ENCODE measurements at places on chromosomes 7 and 10.

- DNase-seq: no peak
Measured at GRCh38 chr10:104809288-104810090, 168.4 kb downstream of the SORCS3 start.

DNA sequence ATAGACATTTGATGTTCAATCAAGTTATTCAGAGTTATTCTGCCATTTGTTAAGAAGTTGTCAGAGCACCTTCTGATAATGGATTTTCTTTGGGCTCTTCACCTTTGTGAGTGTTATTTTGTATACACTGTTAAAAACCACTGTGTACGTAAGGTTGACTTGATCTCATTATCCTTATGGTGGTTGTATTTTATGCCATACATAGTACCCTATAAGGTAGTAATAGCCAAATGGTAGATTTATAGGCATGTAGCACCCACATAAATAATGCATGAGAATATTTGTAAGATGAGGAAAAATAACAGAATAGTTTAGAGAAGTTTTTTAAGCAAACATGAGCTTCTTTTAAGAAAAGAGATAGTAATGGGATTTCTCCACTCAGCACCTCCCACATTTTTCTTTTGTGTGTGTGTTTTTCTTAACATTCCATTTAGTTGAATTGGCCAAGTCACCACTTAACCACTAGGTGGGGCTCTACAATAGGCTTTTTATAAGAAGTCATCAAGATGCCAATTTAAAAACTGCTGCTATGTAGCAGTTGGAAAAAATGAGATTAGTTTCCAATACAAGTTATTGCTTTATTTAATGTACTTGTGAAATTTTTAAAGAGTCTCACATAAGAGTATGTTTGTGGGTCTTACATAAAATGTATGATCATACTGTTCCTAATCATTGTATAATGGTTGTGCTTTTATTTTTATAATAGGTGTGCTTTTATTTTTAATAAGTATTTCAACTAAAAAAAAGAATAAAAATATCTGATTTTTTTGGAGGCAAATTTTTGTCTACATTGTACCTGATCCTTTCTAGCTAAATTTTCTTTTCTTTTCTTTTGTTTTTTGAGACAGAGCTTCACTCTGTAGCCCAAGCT lies 41.1 kb upstream of the STMP1 start:
- DNase-seq: peak; percentile 50

- no peak for DNase-seq
Measured at GRCh38 chr10:110867807-110868465, 3.8 kb upstream of the PDCD4 start.

DNA sequence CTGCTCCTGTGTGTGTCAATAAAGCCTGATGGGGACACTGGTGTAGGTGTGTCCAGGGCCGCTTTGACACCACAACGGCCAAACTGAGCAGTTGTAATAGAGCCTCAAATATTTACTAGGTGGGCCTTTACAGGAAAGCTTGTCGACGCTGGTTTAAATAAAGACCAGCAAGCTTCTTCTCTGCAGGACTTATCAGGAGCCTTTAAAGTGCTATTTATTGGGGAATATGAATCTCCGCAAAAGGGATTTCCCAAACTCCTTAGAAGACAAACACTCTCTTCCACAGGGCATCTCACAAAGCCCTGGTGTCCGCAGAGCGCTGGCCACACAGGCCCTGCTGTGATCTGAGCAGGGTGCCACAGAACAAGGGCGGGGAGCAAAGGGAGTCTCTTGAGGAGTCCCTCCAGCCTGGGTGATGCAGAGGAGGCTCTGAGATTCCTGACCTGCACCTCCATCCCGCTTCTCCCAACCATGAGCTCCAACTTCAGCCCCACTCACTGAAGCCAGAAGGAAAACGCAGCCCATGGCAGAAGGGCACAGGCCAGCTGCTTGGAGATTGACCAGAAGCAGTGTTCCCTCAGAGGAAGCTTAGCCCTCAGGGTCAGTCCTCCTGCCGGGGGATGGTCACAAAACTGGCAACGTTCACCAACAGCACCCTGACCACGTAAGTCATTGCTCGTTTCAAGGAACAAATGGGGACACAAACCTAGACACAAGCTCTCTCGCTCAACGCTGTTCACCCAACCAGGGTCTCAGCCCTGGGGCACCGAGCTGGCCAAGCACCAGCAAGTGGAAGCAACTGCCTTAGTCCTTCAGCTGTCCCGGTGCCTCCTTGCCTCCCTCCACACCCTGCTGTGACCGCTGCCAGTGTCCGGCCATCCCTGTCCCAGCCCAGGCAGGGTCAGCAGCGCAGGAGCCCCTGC lies 129.5 kb downstream of the OAT start:
- no peak for DNase-seq

- DNase-seq: no peak
Measured at GRCh38 chr7:148650232-148650858, 48.4 kb upstream of the CUL1 start.

- no peak for DNase-seq
Measured at GRCh38 chr10:55063811-55064210, 262.8 kb upstream of the PCDH15 start.

GRCh38 chr10:64658528-64658927 lies 1137.3 kb downstream of the REEP3 start:
- DNase-seq: no peak

- no peak for DNase-seq
Measured at GRCh38 chr7:30166155-30166840, 31.5 kb downstream of the MTURN start.

GRCh38 chr10:79007018-79007417 lies 61.7 kb upstream of the ZMIZ1 start:
- no peak for DNase-seq

DNA sequence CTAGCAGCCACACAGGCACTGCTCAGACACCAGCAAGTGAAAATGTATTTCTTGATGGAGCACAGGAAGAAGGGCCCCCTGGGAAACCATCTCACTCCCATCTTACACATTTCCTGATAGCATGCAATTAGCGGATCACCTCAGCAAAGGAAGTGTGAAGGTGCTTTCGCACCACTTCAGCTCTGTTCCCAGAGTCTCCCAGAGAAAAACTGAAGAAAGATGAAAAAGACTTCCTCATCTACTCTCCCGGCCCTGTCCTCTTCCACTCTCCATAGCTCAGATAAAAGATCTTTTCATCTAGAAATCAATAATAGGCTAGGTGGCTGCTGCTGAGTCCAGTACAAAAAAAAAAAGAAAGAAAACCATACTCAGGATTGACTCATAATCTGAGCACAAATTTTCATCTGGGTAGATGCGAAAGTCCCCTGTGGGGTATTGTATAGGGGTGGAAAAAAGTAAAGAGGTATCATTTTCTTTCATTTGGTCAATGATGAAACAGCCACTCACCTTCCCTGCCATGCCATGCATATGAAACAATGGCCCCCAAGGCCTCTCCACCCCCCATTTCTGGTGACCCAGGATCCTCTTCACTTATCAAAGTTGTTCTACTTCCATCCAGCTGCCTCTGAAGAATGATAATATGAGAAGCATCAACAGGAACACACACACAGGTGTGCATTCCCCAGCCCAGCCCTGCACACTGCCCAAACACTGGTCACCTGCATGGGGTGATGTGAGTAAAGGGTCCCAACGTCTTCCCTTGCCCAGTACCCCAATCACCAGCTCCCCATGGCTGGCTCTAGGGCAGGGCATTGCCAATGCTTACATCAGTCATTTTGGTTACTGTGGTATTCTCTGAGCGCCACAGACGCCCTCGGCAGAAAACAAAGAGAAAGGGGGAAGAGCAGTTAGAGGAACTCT lies 48.8 kb upstream of the DGKI start:
- peak; percentile 71 for DNase-seq

DNA sequence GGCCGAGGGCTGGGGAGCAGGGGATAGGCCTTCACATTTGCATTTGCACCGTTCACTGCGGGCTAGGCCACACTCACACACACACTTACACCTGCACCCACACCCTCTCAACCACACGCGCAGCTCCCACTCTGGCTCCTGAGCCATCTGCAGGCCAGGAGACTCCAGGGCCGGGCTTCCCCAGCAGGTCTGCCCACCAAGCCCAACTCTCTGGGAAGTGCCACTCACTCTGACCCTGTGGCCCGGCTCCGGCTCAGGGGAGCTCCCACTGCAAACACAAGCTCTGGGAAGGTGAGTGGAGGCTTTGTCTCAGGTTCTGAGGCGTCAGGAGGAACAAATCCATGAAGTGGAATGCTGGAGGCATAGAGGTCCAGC lies 157.9 kb downstream of the NRF1 start:
- DNase-seq: no peak

- no peak for DNase-seq
Measured at GRCh38 chr10:79982861-79983260, 34.0 kb upstream of the SFTPD start.

- DNase-seq: no peak
Measured at GRCh38 chr10:114288424-114289095, 49.5 kb downstream of the VWA2 start.

Measured in activated CD4-positive, alpha-beta T cell treated with anti-CD3 and anti-CD28 coated beads, Interleukin-2, Interleukin-4, amounts not matched to agents 100 ng/mL and 50 ng/mL, durations not matched to agents 16 hours and 8 hours (primary cell).